ENCODE measurements at places on chromosomes 4 and X. TPM values are rescaled to one million over a fixed set of nuclear protein-coding genes. Genes with fewer than 3 reads are reported as not detected.

The PAGE2 gene
- total RNA-seq: 0.24 TPM

The MAGEA12 gene
- not detected for total RNA-seq

The LAMTOR3 gene
- total RNA-seq: 44.1 TPM

The PHOX2B gene
- not detected for total RNA-seq

The FAAH2 gene
- total RNA-seq: 24.5 TPM

The ACOX3 gene
- total RNA-seq: 8.7 TPM

The FSTL5 gene
- total RNA-seq: 0.05 TPM

The IGBP1 gene
- 99.0 TPM for total RNA-seq
